Left lung (tissue), 14 donors: ENCODE measurements at places on chromosomes 6 and 20. TPM values are rescaled to one million over a fixed set of nuclear protein-coding genes. Genes with fewer than 3 reads are reported as not detected.

Gene SLC17A1
- not detected for total RNA-seq

Gene TOP1
- total RNA-seq = 69.5 TPM

Gene PRL
- total RNA-seq = not detected

Gene FAM162B
- total RNA-seq = 5.2 TPM

Gene SLC12A5
- 0.71 TPM for total RNA-seq

- no peak for DNase-seq
- no peaks in the 10 kb centered on the region for H3K27me3 ChIP-seq
- no peaks in the 10 kb centered on the region for H3K36me3 ChIP-seq
- H3K27ac ChIP-seq = no peak overlapping the region
Measured at GRCh38 chr6:168877821-168878282, 375.8 kb downstream of the THBS2 start.

DNA sequence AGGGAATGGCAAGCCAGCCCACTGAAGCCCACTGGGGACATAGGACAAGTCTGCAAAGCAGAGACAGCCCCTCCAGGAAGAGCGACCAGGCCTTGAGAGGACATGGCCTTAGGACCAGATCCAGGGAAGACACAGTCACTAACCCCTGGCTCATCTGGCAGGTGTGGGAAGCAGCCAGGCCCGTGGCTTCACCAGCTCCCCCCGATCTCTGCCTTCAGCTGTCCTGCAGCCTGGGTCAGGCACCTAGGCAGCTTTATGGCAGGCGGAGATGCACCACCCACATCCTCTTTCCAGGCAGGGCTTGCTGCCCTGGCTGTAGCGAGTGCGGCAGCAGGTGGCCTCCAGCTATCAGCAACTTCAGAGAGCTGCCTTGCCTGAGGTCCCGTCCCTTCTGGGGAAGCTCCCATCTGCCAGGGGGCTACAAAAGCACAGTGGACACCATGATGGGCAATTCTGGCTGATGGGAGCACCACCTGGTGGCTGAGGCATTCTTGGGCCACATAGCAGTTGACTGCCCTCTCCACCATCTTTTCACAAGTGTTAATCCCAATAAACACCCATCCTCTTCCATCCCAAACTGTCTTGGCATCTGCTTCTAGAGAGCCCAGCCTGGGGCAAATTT, 85.8 kb downstream of the DZANK1 start:
- no peak overlapping the region for H3K4me3 ChIP-seq
- no peak for DNase-seq
- no peak overlapping the region for H3K27ac ChIP-seq
- H3K36me3 ChIP-seq = no peaks in the 10 kb centered on the region

DNA sequence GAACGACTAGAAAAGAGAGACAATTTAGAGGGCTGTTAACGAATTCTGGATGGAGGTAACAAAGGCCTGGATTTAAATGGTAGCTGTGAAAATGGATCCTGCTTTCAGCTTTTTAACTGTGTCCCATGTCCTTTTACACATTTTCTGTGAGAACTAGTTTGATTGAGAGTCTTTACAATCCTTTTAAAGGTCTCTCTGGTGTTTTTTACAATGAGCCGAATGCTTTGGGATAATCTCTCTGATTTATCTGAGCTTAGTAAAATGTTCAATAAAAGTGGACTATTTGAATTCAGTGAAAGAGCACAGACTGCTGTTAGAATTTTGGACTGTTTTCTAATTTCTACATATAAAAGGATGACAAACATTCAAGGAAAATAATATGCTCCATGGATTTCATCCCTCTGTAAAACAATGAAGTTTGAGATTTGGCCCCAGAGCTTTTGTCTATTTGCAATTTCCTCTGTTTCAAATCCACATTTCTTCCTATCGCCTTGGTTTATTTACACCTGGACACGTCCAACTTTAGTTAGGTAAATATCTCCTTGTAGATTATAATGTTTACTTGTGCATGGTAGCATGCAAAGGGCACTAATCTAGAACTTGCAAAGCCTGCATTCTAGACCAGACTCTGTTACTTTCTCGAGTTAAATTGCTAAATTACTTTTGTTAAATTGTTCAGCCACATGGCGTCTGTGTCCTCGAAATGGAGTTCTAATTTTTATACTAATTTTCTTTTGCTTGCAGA, 871.0 kb upstream of the CITED2 start:
- no peak overlapping the region for H3K4me3 ChIP-seq
- no peak overlapping the region for H3K27ac ChIP-seq
- no peaks in the 10 kb centered on the region for H3K4me1 ChIP-seq
- no peaks in the 10 kb centered on the region for H3K36me3 ChIP-seq

DNA sequence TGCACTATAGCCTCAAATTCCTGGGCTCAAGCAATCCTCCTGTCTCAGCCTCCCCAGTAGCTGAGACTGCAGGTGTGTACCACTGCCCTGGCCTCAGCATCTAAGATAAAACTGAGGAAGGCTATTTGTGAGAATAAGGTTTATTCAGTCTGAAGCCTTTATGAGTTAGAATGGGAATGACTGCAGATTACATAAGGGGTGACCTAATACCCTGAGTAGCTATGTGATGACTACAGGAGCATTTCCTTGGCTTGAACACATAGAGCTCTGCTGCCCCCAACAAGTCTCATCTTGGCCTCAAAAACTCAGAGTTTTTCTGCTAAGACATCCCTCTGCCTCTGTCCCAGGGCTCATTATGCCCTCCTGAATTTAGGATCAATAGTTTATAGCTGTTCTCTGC, 7.6 kb downstream of the GSS start:
- no peak overlapping the region for H3K4me3 ChIP-seq
- H3K4me1 ChIP-seq = no peaks in the 10 kb centered on the region
- no peaks in the 10 kb centered on the region for H3K27me3 ChIP-seq
- no peak overlapping the region for H3K27ac ChIP-seq
- no peak for DNase-seq
- H3K36me3 ChIP-seq = peaks cover 65% of the 10 kb centered on the region

DNA sequence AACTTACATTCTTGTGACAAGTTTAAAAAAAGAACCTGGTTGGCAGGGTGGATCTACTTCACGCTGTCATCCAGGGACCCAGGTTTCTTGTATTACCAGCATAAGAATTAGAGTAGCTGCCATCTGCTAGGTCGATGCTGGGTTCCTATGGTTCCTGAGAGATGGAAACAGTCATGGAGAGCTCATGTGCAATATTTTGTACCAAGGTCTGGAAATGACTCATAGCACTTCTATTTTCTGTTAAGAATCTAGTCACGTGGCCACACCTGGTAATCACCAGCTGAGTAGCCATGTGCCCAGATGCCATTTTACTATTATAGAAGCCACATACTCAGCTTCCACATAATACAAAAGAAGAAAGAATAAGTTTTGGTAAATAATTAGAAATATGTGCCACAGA, 171.3 kb downstream of the CD83 start:
- no peaks in the 10 kb centered on the region for H3K36me3 ChIP-seq
- no peak for DNase-seq
- no peak overlapping the region for H3K27ac ChIP-seq
- no peak overlapping the region for H3K4me3 ChIP-seq
- H3K4me1 ChIP-seq = peaks cover under 1% of the 10 kb centered on the region
- H3K27me3 ChIP-seq = no peaks in the 10 kb centered on the region

- H3K4me1 ChIP-seq = no peaks in the 10 kb centered on the region
- no peaks in the 10 kb centered on the region for H3K36me3 ChIP-seq
- no peak for DNase-seq
- H3K4me3 ChIP-seq = no peak overlapping the region
- H3K27me3 ChIP-seq = no peaks in the 10 kb centered on the region
Measured at GRCh38 chr6:68756454-68757375, 121.6 kb downstream of the ADGRB3 start.

GRCh38 chr20:51346686-51347485, 195.6 kb downstream of the NFATC2 start:
- H3K27ac ChIP-seq = no peak overlapping the region
- H3K4me3 ChIP-seq = no peak overlapping the region
- no peaks in the 10 kb centered on the region for H3K36me3 ChIP-seq
- no peak for DNase-seq
- H3K4me1 ChIP-seq = no peaks in the 10 kb centered on the region

- no peak for DNase-seq
- H3K4me1 ChIP-seq = peaks cover 3% of the 10 kb centered on the region
- no peak overlapping the region for H3K27ac ChIP-seq
- no peak overlapping the region for H3K4me3 ChIP-seq
Measured at GRCh38 chr20:36881888-36882287, 6.0 kb downstream of the TLDC2 start.
